Stimulated activated CD8-positive, alpha-beta memory T cell treated with anti-CD3 and anti-CD28 coated beads, Interleukin-4, amount 100 ng/mL, for 4 hours (primary cell): ENCODE measurements at places on chromosomes 12 and 14.

DNA sequence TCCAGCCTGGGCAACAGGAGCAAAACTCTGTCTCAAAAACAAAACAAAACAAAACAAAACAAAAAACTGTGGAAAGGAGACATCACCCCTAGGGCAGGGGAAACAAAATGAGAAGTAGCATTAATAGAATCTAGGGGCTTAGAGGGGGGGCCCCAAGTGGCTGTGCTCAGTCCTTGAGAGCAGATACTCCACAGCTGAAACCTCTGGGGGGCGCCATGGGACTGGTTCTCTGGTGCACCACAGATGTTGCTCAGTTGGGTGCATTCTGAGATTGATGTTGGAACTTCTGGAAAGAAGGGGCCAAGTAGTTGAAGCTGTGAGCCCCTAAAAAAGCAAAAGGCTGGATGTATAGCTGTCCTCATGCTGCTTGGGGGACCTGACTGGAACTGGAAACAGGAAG is 11.8 kb upstream of the SYNE2 start:
- DNase-seq: peak; percentile 34

DNA sequence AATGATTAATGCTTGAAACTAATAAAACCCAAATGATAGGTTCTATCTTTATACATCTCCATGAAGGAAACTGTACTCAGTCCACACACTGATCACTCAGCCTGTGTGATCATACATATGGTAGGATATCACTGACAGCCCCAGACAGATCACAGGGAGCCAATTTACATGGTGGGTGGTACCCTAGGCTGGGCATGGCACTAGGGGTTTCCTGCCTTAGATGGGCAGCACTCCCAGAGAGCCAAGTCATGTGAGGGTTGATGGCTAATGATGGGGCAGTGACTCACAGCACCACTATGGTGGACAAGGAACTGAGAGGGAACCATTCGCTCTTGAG is 89.6 kb upstream of the PTPRR start:
- DNase-seq: no peak

- no peak for DNase-seq
These were observed 45.4 kb upstream of the CCND2 start for GRCh38 chr12:4228122-4228580.

- no peak for DNase-seq
These were observed 3.1 kb downstream of the GALC start for GRCh38 chr14:87989956-87990299.

DNA sequence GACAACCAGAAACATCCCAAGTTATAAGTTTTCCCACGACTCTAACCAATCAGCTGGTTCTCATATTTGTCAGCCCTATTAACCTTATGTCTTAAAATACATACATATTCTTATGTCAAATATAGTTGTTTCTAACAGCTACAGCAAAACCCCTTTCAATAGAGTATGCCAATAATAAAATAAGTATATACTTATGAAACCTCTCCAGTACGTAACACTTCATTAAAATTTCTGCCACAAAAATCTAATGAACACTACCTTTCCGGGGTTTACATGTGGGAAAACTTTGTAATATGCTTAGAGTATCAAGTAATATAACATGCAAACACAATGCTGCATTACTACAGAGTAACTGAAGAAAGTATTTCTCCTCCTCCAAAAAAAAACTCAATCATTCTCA is 1.8 kb downstream of the LRP6 start:
- no peak for DNase-seq
